ENCODE measurements at places on chromosomes 1 and 21.
A peak's percentile ranks its signal among the peaks of the same experiment; 100 is the strongest.

DNA sequence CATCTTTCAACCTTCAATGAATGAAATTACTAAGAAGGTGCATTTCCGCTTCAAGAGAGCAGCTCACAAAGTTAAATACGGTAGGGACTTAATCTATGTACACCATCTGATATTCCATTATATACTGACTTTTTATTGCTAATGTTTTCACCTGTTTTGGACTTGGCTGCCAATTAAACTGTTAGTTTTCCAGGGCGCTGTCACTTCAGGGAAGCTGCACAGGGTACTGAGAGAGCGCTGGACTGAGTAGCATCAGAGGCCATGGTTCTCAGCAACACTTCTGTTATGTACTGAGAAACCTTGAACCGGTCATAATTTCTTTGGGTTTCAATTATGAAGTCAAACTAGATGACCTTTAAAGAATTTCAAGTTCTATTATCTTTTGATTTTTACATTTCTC lies 8.2 kb downstream of the SSX2IP start:
- DNase-seq = no peak

DNA sequence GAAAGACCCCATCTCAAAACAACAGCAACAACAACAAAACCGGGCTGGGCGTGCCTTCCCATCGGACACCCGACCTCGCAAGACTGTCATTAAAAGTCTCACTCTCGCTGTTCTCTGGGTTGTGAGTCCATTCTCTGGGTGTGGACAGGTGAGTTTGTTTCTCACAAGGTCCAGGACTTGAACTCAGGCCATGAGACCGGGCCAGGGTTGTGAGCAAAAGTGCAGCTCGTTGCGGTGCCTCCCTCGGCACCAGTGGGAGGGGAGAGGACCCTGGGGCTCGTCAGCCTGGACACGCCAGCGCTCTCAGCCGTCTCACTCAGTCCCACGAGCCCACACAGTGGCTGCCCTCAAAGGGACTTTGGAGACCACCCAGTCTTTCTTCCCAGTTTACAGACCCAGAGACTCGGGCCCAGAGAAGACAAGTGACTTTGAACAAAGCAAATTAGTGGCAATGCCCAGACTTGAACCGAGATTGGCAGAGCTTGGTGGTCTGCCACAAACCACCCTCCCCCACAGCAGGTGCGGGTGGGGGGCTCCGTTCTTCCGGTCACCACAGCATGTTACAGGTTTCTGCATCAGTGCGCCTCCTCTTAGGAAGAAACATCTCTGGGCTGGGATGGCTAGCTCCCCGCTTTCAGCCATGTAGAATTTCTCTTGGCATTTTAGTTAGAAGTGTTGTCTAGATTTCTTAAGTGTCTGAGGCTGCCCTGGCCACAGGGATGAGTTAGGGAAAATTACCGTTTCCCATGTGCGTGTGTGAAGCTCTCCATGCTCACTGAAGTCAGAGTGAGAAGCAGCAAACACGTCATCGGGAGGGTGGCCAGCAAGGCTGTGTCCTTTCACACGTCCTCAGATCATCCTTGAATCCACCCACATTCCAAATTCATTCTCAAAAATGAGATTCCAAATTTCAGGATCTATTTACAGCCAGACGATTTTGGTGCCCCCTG lies 28.3 kb downstream of the LRRC3 start:
- DNase-seq = no peak

GRCh38 chr21:45481977-45482898 lies 60.0 kb downstream of the SLC19A1 start:
- peak; percentile 31 for DNase-seq

- no peak for DNase-seq
Observed at GRCh38 chr1:36238433-36238832, 14.2 kb downstream of the THRAP3 start.

DNA sequence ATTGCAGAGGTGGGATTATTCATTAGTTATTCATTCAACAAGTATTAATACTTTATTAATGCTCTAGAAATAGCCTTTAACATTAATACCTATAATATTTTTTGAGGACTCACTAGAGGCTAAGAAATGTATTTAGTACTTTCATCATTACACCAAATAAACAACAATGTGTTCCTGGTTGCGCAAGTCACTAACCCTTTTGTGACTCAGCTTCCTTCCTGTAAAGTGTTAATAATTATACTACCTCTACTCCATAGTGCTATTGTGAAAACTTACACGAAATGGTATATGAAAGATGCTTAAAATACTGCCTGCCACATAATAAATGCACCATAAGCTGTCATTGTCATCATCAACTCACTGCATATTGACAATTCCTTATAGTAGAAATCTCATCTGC lies 431.0 kb downstream of the DPYD start:
- no peak for DNase-seq

GRCh38 chr1:242784807-242785206 lies 260.3 kb upstream of the PLD5 start:
- DNase-seq = no peak
